Activated CD4-positive, alpha-beta T cell treated with anti-CD3 and anti-CD28 coated beads, Interleukin-2, amount 10 ng/mL, durations not matched to agents 7 days and 5 days (primary cell): ENCODE measurements at places on chromosomes 6 and 20. TPM values are rescaled to one million over a fixed set of nuclear protein-coding genes. Genes with fewer than 3 reads are reported as not detected.
A peak's percentile ranks its signal among the peaks of the same experiment; 100 is the strongest.

Gene CST4
- total RNA-seq, result not detected

GRCh38 chr20:52992632-52993031, 20.5 kb downstream of the TSHZ2 start:
- no peak for DNase-seq

DNA sequence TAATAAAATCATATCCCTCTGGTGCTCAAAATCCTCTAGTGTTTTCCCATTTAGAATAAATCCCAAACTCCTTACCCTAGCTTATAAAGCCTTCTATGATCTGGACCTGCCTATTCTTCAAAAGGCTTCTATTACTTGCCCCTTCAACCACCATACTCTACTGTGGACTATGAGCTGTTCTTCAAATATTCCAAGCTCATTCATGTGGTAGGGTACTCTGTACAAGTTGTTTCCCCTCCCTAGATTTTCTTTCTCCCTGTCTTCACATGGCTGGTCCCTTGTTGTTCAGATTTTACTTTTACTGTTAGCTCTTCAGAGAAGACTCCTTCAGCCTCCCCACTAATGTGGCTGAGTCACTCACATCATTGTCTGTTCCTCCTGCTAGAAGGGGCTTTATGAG, 193.2 kb downstream of the OGFRL1 start:
- no peak for DNase-seq

Gene VNN1
- not detected for total RNA-seq

DNA sequence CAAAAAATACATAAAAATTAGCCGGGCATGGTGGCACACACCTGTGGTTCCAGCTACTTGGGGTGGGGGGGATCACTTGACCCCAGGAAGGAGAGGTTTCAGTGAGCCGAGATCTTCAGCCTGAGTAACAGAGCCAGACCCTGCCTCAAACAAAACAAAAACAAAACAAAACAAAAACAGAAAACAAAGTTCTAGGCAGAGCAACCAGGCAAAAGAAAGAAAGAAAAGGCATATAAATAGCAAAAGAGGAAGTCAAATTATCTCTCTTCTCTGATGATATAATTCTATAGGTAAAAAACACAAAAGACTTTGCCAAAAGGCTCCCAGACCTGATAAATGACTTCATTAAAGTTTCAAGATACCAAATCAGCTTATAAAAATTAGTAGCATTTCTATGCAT, 446.9 kb downstream of the HAO1 start:
- DNase-seq, result no peak

Gene PERP
- total RNA-seq, result 4.6 TPM

DNA sequence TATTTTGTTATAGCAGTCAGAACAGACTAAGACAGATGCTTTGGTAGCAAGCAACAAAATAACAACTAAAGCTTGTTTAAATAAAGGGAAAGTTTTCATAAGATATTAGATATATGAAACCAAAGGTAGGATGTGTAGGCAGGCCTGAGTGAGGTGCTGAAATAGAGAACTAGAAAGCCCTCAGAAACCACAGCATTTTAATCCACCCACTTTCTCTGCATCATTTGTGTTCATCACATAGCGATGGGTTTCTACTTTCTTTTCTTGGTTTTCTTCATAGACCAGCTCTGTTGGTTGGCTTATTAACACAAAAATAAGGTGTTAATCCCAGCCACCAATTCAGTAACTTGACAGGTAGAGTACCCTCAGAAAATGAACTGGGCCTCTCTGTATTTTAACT, 58.6 kb downstream of the RPS12 start:
- DNase-seq, result no peak

Gene RBM24
- total RNA-seq, result not detected

- DNase-seq, result peak; percentile 77
Measured at GRCh38 chr6:73394577-73395354, at the start of gene DDX43. DDX43 (plus strand) TSS chr6:73394828; CDS start chr6:73394906, 78 bp downstream.

DNA sequence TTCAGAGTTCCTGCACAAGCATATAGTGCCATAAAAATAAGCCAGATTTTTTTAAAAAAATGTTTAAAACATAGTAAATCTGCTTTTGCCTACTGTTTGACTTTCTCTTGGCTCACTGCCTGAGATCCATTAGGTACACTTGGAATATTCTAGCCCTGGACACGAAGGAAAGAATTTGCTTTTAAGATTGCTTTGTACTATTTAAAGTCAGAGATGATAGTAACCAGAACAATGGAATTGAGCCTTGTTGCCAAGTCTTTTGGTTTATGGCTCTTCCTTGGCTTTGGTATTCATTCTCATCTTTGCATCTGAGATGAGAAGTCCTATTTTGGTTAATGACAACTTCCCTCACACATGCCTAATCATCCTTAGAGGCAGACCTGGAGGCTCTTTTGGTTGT, 32.4 kb downstream of the CNR1 start:
- DNase-seq, result no peak

Gene ARMC2
- total RNA-seq, result 10.2 TPM

Gene GATA5
- not detected for total RNA-seq

GRCh38 chr6:55009131-55009530, 162.6 kb downstream of the FAM83B start:
- no peak for DNase-seq

Gene APCDD1L
- total RNA-seq, result not detected

DNA sequence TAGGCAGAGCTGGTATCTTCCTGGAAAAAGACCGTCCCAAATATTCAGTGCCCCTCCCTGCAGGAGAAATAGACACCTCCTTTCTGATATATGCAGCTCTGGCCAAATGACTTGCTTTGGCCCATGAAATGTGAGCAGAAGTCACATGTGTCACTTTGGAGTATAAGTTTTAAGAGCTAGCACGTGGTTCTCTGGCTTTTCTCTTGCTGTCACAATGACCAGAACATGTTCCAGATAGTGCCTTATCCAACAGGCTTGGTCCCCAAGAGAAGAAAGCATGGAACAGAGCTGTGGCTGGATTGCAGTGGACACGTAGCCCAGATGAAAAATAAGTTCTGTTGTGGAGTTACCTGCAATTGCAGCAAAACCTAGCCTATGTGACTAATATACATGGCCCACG, 40.4 kb downstream of the UNC5CL start:
- DNase-seq, result no peak

Gene C6orf58
- total RNA-seq, result not detected

DNA sequence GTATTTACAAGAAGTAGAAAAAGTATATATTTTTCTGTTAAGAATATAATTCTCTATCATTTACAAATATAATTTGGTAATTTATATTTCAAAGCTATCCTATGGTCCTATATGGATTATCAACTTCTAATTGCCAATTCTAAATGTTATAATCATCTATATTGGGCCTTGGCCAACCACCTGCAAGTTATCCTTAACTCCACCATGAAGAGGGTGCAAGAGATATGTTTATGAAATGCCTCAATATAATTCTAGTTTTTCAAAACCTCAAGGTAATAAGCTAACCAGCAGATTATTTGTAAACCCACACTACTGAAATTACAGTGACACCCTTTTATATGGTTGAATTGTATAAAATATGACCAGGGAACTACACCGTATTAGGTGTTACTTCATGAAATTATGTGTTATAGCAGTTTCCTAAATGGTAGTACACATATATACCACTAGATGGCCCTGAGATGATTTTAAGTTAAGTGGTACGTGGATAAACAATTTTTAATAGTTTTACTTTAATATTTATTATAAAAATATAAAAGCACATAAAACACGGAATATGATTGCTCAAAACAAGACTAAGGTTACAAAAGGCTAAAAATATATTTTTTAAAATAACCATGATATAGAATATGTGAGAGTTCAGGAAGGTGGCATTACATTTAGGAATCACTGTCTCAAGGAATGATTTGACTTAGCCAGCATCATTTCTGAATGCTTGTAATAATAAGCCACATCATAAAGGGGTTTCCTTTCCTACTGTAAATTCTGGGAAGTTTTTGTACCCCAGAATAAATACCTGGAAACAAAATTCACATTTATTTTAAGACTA, 9.8 kb upstream of the PNISR start:
- no peak for DNase-seq

DNA sequence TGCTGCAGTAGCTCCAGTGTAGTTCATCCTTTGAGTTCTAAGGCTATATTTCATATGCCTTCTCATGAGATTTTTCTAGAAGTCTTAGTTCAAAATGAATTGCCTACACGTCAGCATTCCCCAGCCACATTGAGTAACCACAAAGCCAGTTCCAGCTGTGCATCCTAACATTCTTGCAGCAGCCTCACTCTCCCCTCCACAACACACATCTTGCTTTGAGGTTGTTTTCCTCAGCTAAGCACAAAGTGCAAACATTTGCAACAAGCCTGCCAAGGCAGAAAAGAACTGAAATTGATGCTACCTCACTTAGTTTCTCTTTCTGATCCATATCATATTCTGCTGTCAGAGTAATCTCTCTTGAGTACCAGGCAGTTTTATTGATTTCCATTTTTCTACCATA, 160.7 kb upstream of the KCNQ5 start:
- no peak for DNase-seq

Gene PHACTR3
- not detected for total RNA-seq

- DNase-seq, result no peak
Measured at GRCh38 chr6:71446470-71446869, 157.9 kb downstream of the OGFRL1 start.

GRCh38 chr6:112352101-112352500, 5.0 kb downstream of the RFPL4B start:
- DNase-seq, result no peak
